ENCODE measurements at places on chromosomes 4 and X.
A peak's percentile ranks its signal among the peaks of the same experiment; 100 is the strongest.

DNA sequence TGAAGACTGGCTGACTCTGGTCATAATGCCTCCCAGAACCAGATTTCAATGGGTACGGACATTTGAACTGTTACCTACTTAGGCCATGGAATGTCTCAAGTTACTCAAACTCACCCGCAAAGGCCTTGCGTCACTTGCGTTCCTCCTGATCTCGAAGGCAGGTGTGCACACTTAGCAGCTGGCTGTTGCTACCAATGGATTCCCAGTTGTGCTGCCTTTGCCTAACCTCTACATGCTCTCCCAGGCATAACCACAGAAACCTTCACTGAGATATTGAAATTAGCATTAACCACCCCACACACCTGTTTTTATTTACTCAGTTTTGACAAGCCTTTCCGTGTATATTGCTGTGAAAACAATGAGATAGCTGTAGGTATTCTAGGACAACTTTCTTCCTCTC is 2.8 kb downstream of the ERVMER34-1 start:
- DNase-seq, result no peak

DNA sequence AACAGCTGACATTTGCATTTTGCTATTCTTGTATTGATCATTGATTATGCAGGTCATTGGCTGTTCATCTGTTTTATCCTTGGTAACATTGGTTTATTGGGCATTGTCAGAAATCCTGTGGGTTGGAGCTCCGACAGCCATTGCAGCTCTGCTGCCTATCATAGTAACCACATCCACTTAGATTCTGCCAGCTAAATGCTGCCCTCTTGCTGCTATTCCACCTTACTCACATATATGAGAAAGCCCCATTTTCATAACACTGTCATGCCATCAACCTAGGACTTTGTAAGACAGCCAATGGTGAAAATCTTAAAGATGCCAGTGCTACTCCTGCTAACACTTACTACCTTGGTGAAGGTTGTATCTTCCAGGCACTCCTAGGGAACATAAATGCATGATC is 187.3 kb upstream of the CXCL13 start:
- DNase-seq, result peak; percentile 50

DNA sequence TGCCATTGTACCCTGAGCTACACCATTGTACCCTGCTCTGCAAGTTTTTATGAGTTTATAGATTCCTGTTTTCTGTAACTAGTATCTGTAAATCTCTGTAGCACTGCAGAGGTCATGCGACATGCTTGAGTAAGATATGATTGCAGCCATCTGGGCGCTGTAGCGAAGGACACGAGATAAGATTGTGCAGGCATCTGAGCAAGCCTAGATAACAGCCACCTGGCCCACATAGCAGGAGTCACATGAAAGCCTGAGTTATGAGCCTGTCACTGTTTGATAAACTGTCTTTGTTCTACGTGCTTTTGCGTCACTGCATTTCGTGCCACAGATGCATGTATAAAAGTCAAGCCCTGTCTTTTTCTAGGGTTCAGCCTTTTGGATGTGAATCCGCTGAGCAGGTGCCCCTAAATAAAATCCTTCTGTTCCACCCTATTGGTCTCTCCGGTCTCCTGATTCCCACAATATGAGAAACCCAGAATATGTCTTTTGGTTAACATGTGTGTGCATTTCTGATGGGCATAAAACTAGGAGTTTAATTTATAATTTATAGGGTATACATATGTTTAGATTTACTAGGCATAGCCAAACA is 327.6 kb upstream of the MAOA start:
- no peak for DNase-seq

- DNase-seq, result no peak
These were observed 233.6 kb downstream of the ZNF674 start for GRCh38 chrX:46311581-46312120.

- DNase-seq, result no peak
These were observed 156.5 kb upstream of the ETNPPL start for GRCh38 chr4:108919226-108919893.

DNA sequence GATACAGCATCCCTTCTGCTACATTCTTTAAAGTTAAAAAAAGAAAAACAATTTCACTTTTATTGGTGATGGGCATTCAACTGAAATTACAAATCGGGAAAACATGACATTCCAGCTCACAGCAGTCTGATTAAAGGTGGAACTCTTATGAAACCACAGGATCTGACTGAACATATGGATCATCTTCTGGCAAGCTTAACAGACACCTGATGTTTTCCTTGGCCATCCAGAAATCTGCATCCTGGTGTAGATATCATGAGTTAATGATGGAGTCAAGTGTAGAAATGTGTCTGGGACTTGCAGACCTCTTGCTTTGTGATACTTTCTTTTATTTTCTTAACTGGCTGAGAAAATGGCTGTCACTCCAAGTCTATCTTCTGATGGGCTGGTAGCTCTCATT is 167.9 kb downstream of the CBR4 start:
- no peak for DNase-seq

GRCh38 chr4:179692222-179692621 is 2250.0 kb upstream of the AGA start:
- DNase-seq, result no peak

- no peak for DNase-seq
These were observed 123.4 kb downstream of the FAM13A start for GRCh38 chr4:88933414-88934160.

GRCh38 chr4:23877758-23878229 is 12.1 kb downstream of the PPARGC1A start:
- DNase-seq, result no peak

GRCh38 chr4:124685851-124686250 is 26.7 kb downstream of the ANKRD50 start:
- no peak for DNase-seq

DNA sequence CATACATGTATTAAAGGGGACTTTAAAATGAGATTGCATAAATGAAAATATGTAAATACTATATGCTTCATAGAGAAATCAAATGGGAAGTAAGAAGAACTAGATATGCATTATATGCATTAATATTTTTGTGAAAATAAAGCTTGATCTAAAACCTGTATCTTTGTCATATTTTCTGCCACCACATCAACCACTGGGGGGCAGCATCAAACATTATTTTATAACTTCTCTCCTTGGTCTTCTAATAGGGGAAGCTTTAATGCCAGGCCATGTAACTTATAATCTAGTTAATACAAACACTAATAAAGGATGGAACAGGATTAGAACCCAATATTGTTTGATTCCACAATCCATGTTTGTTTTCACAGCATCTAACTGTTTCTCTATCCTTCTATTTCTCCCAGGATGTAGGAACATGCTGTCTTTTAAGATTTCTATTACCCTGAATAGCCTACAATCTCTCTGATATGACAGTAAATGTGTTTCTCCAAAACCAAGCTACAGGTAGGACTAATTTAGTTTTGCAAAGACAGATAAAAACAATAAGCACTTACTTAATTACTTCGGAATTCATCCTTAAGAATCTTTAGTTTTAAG is 10.0 kb downstream of the QRFPR start:
- peak; percentile 59 for DNase-seq

DNA sequence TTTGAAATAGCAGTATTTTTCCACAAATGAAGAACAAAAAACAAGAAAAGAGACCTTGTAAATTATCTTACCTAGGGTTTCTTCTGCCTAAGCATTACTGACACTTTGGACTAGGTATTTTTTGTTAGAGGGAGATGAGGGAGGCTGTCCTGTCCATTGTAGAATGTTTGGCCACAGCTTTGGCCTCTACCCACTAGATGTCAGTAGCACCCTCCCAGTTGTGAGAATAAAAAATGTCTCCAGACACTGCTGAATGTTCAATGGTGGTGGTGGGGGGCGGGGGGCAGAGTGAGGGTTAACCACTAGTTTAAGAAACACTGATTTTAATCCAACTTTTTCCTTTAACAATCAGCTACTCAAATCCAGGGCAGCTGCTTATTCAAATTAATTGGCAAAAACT is 25.8 kb downstream of the OTUD4 start:
- peak; percentile 65 for DNase-seq

- peak; percentile 56 for DNase-seq
These were observed 3.3 kb upstream of the BGN start for GRCh38 chrX:153491351-153491914.

Data from endodermal cell (in vitro differentiated cells).